ENCODE measurements at places on chromosomes 7 and 10.

GRCh38 chr7:36058020-36058592 is 94.9 kb upstream of the EEPD1 start:
- no peak for DNase-seq

- DNase-seq = no peak
Measured at GRCh38 chr10:43196131-43196980, 58.1 kb downstream of the CSGALNACT2 start.

DNA sequence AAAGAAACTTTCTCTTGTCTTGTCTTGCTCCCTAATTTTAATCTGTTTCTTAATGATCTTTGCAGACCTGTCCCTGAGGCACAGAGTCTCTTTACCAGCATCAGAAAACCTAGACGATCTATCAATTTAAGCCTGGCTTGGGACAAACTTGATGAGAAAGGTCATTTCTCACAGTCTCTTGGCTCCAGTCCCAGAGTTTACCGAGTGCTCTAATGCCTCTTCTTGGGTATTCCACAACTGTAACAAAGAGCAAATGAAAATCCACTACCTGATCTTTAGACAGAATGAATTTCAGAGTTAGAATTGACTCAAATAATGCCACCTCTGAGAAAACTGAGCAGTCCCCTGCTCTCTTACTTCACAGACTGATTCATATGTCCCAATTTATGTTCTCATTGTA is 106.4 kb upstream of the DNAJB12 start:
- no peak for DNase-seq

GRCh38 chr7:116540743-116541142 is 15.9 kb downstream of the CAV1 start:
- no peak for DNase-seq

DNA sequence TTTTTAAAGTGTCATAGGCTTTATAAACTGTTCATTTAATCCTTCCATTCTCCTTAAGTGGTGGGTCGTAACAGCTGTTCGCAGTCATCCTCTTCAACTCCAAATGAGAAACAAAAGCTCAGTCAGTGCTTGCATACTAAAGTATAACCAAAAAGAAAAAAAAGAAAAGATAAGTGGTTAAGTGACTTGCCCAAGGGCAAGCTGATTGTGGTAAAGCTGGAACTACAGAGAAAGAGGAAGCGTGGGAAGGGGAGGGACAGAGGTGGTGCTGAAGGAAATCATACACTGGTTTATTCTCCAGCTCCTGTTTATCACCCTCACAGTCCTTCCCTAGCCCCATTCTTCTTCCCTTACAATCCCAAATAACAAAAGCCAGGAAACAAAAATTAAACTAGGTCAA is 29.6 kb downstream of the IDE start:
- DNase-seq = no peak

- no peak for DNase-seq
Measured at GRCh38 chr10:95539560-95540284, 21.4 kb downstream of the SORBS1 start.

- no peak for DNase-seq
Measured at GRCh38 chr7:155531681-155532080, 14.7 kb downstream of the CNPY1 start.

DNA sequence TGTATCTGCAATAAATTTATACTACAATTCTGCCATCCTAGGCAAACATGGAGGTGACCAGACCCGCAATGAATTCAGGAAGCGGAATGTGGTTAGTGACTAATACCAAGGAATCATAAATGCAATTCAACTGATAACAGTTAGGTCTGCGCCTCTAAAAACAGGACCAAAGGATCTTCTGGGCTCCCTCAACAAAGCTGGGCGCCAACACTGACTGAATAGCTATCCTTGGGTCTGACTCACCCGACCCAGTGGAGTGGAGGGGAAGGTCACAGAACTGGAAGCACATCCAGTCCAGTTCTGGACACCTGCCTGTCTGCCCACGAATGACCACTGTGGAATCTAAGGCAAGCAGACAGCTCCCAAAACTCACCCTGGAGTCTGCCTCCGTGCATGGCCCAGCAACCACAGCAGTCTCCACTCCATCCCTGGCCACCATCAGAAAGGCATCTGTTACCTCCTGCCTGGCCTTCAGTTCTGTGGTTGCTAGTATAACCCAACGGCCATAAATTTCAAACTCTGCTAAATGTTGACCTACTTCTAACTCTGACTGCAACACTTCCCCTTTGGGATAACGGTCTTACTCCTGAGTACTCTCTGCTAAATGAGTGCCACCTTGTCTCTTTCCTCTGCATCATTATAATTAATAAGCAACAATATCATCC is 43.0 kb upstream of the DLX6 start:
- DNase-seq = no peak

DNA sequence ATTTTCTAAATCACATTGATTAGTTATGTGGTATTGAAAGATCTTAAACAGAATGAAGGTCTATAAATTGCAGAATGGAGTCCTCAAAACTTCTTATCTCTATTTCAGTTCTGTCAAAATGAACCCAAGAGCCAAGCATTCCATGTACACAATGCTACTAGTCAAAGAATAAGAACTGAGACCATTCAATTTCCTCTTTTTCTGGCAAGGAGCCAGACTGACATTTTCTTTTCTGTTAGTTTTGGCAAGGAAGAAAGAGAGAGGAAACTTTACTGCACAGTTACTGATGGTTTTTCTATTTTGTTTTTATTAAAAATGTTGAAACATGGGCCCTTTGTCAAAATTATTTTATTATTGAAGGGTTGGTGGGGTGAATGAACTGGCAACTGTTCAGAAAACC is 181.8 kb upstream of the FERD3L start:
- peak; percentile 18 for DNase-seq

- DNase-seq = no peak
Measured at GRCh38 chr7:55470261-55470660, 102.0 kb downstream of the VOPP1 start.

DNA sequence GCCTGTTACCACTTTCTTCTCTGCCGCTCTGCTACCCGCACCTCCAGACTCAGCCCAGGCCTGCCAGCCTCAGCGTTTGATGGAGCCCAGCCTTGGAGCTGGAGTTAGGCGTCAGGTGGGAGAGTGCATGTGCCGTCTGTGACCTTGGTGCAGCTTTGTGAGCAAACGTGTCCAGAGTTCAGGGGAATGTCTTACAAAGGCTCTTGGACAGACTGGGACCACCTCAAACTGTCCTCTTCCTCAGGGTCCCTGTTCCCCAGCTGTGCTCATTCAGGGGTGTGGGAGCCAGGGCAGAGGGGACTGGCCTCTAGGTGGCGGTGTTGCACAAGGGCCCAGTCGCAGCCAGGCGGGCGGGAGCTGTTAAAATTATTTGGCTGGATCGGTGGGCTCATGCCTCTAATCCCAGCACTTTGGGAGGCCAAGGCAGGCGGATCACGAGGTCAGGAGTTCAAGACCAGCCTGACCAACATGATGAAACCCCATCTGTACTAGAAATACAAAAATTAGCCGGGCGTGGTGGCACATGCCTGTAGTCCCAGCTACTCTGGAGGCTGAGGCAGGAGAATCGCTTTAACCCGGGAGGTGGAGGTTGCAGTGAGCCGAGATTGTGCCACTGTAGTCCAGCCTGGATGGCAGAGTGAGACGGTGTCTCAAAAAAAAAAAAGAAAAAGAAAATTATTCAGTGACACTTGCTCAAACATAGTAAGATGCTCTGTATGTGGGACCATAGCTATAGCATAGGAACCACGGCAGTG is 89.2 kb downstream of the ADCY1 start:
- DNase-seq = no peak

GRCh38 chr10:129702605-129703004 is 235.6 kb downstream of the MGMT start:
- DNase-seq = no peak

- DNase-seq = no peak
Measured at GRCh38 chr7:150826061-150826849, 25.7 kb downstream of the TMEM176A start.

DNA sequence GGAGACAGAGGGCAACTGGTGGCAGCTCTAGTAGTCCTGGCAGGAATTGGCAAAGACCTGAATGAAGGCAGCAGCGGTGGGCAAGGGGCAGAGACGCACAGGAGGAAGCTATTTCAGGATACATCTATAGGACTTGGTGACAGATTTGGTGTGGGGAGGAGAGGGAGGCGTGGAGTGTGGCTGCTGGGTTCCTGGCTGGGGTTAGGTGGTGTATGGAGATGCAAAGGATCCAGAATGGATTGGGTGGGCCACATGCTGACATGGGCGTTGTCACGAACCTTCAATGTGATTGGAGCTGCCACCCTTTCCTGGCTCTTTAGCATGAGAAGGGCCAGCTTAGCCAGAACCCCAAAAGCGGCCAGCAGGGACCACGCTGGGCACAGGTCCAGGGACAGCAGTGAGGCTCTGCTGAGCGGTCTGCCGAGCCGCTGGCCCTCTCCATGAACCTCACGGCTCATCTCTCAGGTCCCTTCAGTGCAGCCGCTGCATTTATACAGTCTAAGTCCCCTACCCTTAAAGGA is 10.2 kb upstream of the ADCY1 start:
- no peak for DNase-seq

DNA sequence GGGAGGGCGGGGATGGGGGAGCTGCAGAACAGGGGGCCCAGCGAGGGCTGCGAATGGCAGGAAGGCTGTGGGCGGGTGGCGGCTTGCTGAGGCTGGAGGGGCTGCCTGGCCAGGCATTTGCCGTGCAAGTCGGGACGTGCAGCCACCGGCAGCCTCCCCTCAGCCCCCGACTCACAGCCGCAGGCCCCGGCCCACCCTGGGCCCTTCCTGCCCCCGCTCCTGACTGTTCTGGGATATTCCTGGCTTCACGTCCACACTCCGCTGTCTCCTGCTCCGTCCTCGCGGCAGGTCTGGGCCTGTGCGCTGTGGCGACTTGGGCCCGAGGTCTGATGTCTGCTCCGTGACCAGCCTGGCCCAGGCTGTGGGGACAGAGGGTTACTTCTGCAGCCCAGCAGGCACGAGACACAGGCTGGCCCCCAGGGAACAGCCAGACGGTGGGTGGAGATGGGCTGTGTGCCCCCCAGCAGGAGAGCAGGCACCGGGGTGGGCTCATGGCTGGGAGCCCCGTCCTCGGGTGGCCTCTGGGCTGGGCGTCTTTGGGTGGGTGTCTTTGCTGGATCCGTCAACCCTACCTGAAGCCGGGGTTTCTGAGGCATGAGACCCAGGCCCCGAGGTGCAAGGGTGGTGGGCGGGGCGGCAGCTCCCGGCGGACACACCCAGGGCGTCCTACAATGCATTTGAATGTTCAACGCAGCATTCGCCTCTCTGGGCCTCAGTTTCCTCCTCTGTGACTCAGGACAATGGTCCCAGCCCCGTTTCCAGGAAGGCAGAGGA is 86.5 kb downstream of the FOXL3 start:
- no peak for DNase-seq

- DNase-seq = no peak
Measured at GRCh38 chr7:47458057-47458456, 123.9 kb downstream of the TNS3 start.

DNA sequence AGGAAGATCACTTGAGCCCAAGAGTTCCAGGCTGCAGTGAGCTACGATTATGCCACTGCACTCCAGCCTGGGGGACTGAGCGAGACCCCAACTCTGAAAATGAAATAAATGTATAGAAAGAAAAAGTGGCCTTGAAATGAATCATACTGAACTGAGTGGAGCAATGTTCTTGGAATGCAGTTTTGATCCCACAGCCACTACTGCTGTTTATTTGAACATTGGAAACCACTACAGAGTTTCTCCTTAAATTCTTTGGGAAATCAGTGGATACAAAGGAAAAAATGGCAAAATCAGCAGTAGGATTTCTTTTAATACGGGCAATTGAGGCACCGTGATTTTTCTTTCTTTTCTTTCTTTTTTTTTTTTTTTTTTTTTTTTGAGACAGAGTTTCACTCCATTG is 637.4 kb downstream of the GALNT17 start:
- DNase-seq = no peak

DNA sequence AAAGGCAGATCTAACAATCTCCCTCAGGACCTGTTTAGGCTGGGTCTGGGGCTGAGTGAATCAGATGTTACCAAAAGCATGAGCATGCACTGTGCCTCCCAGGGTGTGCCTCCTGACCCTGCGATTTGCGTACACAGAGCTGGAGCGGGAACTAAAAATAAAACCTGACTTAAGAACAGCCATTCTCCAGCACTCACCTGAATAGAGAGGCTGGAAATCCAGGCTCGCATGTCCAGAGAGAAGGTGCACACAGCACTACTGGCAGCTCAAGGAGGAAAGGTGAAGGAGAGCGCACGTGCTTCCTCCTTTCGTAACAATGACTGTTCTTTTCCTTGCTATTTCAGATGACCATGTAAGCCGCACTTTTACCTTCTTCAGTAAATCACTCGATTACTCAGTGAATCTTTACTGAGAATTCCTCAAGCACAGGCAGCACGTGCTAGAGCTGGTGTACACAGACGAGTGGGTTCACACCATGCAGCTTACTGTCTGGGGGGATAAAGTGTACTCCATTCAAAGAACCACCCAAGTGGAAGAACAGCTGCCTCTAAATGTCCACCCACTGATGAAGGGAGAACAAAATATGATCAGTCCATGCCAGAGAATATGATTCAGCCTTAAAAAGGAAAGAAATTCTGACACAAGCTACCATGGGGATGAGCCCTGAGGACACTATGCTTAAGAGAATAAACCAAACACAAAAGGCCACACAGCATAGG is 45.6 kb downstream of the SFMBT2 start:
- DNase-seq = no peak

DNA sequence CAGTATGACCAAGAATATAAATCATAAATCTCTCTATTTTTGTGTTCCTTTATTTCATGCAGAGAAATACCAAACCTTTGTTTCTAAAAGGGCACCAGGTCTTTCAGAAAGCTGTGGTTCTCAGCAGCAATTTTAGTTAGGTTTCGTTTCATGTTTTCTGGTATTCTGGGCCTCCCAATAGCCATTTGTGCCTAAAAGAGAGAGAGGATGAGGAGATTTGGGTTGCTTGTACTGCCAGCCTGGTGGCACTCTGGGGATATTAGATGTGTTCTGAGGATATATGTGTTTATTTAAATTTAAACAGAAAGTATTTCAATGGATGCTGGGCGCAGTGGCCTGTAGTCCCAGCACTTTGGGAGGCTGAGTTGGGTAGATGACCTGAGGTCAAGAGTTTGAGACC is 471.7 kb downstream of the AUTS2 start:
- no peak for DNase-seq

- DNase-seq = no peak
Measured at GRCh38 chr10:76899490-76899889, 738.1 kb downstream of the KCNMA1 start.

DNA sequence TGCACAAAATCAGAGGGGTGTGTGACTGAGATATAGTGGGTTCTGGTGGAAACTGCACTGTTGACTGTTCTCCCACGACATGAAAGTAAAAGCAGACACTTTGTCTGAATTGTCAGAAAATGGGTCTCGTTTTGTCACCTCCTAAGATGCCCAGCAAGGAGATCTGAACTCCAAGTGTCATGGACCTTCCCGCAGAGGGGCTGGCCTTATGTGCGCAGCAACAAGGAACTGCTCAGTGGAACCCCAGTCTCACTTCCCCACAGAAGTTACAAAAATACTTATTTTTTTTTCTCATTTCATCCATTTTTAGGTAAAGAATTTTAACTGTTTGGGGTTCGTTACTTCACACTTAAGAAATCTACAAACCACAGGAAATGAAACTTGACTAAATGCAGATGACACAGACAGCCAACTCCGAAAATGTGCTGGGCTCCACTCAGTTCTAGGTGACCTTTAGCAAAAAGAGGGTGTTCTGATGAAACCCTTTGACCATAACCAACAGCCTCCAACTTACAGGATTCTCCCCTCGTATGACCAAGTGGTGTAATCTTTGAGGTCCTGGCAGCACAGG is 115.0 kb downstream of the FAM107B start:
- no peak for DNase-seq

- DNase-seq = no peak
Measured at GRCh38 chr7:32533276-32534029, 38.2 kb downstream of the AVL9 start.

Measured in COR-L47 (cell line).